ENCODE measurements at places on chromosomes 16 and 17. TPM values are rescaled to one million over a fixed set of nuclear protein-coding genes. Genes with fewer than 3 reads are reported as not detected.

DNA sequence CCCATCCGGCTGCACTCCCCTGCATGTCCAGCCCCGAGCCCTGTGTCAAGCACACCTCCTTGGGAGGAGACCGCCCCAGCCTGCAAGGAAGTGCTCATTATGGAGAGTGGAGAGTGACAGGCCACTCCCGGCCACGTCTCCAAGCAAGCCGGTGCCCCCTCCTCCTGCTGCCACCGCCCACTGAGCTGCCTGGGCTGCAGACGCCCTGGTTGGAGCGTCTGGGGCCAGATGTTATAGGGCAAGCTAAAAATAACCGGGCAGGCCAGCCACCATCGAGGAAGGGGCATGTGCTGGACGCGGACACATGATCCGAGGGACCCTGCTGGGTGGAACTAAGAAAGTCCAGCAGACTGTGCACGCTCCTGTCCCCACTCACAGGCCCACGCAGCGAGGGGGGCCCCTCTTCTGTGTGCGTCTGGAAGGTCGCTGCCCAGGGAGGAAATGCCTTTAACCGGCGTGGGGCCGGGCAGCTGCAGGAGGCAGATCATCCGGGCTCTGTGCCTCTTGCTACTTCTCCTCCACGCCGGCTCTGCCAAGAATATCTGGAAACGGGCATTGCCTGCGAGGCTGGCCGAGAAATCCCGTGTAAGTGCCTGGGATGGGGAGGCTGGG, at the start of gene WFDC1:
Gene WFDC1, plus strand, starts transcription at position 348 of the 612 bp plus-strand sequence. Its CDS starts 94 bp downstream, at position 442.
- DNase-seq, result peak; percentile 56

- DNase-seq, result no peak
Measured at GRCh38 chr16:68943961-68944360, 100.6 kb downstream of the TANGO6 start.

GRCh38 chr17:2466931-2467330, 44.8 kb downstream of the METTL16 start:
- DNase-seq, result no peak

GRCh38 chr16:2817340-2818271, 569 bp downstream of the PRSS21 start:
- DNase-seq, result peak; percentile 57

DNA sequence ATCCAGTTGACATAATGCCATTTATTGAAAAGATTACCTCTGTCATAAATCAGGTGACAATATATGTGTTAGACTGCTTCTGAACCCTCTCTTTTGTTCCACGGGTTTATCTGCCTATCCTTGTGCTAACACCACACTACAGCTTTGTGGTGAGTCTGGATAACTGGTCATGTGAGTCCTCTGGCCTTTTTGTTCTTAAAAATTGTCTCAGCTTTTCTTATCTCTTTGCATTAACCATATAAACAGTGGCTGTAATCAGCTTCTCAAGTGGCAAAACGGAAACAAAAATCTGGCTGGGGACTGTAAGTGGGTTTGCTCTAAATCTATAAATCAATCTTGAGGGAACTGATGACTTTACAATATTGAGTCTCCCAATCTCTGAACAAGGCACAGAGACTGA, 44.6 kb downstream of the STX8 start:
- no peak for DNase-seq

DNA sequence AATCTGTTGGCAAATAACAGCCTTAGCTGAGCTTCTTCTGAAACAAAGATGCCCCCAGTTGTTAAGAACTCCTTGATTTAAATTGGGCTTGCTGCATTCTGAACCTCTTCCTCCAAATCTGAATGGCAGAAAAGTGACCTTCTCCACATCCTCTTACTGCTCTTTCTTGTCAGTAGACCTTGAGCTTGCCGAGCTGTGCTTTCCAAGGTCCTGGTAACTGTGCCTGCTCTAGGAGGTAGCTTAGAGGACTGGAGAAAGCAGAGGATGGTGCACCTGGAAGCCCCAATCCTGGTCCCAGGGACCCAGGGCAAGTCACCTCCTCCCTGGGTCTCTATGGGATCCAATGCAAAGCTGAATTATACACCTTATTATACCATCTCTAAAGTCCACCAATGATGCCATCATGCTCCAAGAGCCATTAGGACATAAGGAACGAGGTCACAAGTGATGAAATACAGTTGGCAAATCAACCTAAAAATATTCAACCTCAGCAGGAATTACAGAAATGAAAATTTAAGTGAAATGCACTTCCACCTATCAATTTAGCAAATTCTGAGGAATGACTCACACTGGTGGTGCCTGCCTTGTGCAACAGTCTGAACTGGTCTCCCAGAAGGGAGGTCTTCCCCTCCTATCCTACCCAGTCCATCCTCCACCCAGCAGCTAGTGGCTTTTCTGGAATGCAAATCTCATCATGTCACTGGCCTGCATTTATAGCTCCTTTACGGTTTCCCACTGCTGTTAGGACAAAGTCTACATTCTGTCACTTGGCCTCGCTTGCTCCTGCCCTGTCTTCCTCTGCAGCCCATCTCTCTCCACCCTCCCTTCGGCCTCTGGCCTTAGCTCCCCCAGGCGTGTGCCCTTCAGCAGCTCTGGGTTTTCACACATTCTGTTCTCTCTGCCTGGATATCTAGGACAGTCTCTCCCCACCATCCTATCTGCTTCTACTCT, 36.6 kb downstream of the TOM1L2 start:
- no peak for DNase-seq

DNA sequence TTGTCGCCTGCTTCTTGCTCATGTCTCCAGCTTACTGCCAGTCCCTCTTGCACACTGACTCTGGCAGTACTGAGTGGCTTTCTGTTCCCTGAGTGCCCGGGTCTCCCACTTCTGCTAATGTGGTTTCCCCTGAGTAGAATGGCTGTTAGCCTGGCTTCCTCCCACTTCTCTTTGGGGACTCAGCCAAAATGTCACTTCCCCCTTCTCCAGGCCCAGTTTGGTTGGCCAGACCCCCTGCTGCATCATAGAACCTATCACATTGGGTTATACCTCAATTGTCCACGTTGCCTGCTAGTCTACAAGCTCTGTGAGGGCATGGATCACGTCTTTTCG, 304.4 kb downstream of the HS3ST3B1 start:
- DNase-seq, result no peak

- DNase-seq, result no peak
Measured at GRCh38 chr17:1047177-1047878, 50.4 kb downstream of the TIMM22 start.

DNA sequence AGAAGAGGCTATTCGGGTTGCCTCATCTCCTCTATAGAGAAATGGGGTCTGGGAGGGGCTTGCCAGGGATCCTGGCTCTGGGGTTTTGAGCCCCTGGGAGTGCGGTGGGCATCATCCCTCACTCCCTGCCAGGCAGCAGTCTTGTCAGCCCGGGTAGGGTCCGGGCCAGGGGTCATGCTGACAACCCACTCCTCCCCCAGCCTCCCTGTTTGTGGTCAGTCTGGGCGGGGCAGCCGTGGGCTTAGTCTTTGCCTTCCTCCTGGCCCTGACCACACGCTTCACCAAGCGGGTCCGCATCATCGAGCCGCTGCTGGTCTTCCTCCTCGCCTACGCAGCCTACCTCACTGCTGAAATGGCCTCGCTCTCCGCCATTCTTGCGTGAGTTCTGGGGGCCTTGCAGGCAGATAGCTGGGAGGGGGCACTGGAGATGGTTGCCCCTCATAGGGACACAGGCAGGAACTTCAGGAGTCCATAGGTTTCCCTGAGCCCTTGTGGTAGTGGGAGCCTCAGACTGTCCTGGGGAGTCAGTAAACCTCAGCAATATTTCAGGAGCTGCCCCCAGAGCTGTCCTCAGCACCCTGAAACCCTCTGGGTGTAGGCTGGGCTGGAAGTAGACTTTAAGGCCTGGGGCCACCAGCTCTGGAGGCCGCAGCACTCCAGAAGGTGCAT, 6.9 kb downstream of the SLC9A5 start:
- DNase-seq, result no peak

DNA sequence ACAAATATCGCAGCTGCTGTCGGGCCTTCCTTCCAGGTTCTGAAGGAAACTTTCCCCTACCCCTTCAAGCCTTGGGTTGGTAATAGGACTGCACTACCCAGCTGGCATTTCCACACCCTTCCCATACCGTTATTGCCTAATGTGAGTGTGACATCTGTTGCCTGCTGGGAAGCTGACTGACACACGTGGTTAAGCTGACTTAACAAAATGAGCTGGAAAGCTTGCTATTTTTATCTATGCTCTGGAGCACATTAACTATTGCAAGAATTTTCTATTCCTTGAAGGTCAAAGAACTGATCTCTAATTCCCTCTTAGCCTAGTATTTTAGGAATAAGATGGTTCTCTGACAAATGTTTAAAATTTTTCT, 79.5 kb downstream of the PMP22 start:
- DNase-seq, result no peak

DNA sequence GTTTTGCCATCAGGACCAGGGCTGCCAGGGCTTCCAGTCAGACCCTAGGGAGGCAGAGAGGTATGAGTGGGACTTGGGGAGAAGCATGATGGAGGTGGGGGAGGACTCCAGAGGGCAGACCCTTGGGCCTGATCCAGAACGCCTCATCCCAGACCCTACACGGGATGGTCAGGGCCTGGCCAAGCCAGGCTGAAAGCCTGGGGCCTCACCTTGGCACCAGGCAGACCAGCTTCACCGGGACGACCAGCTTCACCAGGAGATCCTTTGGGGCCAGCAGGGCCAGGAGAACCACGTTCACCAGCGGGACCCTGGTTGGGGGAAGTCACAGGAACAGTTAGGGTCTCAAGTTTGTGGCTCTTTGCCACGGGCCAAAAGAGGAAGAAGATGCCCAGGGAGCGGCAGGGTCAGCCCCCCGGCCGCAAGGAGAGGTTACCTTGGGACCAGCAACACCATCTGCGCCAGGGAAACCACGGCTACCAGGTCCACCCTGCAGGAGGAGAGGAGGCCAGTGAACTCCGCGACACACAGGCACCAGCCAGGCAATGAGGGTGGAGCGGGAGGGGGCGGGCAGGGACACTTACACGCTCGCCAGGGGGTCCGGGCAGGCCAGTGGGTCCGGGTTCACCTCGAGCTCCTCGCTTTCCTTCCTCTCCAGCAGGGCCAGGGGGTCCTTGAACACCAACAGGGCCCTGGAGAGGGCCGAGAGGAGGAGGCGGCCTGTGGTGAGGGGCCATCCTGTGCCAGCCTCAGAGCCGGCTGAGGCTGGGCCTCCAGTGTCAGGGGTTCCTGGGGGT, 7.1 kb downstream of the COL1A1 start:
- no peak for DNase-seq

- DNase-seq, result no peak
Measured at GRCh38 chr16:87074641-87075318, 242.4 kb downstream of the C16orf95 start.

GRCh38 chr16:57270221-57271062, 14.0 kb downstream of the PLLP start:
- peak; percentile 75 for DNase-seq

DNA sequence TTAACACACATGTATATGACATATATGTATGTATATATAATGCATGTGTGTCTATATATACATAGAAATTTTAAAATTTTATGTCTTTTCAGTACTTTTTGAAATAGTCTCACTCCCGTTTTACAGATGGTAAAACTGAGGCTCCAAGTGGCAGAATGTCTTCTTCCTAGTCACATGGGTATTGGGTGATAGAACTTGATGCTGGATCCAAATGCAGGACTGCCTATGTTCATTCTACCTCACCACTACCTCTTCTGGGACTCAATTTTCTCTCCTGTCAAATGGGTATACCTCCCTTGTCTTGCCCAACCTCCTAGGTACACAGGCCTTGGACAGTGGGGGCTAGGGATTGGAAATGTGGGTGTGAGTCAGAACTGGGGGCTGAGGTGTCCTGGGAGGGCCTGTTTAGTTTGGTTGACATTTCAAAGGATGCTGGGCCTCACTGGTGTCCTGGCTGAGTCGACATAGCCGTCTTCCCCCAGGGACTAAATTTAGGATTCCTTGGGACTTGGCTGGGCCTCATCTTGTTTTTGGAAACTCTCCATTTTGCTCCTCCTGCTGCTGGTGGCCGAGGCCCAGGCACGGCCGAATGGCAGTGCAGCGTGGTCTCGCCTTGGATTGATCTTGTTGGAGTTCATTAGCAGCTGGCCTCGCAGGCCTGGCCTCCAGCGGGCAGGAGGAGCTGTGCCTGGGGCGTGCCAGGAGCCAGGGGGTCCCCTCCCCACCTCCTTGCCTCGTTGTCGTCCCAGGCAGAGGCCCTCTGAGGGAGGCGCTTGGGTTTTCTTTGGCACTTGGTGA, 25.9 kb downstream of the NKD1 start:
- DNase-seq, result peak; percentile 49

GRCh38 chr17:82881900-82882714, 42.3 kb upstream of the ZNF750 start:
- no peak for DNase-seq

DNA sequence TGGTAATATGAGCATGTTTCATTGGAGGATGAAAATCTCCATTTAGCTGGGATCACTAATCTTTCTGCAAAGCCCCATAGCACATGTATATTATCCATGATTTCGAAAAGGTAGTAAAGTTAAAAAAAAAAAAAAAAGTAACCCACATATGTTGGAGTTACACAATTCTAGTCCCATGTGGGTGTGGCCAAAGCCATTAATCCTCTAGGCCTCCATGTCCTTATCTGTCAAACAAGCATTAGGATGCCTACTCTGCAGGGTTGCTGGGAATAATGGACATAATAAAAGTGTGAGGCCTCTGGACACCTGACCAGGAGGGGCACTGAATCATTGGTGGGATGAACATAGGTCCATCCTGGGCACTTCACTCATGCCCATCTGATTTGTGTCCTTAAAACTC, 29.2 kb upstream of the VAT1L start:
- no peak for DNase-seq

GRCh38 chr16:2971985-2972784, 3.0 kb downstream of the PAQR4 start:
- no peak for DNase-seq

- peak; percentile 68 for DNase-seq
Measured at GRCh38 chr17:38654411-38655398, 20.1 kb downstream of the EPOP start.

- DNase-seq, result no peak
Measured at GRCh38 chr16:18800293-18800692, 1.1 kb downstream of the ARL6IP1 start.

DNA sequence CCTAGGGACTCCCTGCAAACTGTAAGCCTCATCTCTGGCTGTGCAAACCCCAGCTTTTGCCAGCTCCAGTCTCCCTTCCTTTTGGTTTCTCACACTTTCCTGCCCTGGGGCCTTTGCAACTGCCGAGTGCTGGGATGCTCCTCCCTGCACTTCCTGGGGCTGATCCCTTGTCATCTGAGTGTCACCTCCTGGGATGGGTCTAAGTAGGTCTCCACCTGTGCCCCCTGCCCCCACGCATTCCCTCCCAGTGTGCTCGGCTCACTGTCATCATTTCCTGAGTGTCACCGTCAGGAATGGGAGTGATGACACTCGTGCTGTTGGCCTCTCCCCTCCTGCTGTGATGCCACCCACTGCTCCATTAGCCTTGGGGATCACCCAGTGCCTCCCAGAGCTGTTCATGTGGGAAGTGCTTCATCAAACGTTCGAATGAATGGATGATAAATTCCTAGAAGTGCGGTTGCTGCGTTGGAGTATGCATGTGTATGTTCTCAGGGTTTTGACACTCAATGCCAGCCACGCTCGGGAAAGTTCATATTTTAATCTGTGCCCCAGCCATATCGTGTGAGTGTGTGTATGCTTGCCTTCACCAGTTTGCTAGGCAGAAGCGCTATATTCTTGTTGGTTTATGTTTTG, 189.9 kb downstream of the NTN1 start:
- DNase-seq, result peak; percentile 44

GRCh38 chr17:50465171-50465570, 3.5 kb downstream of the CHAD start:
- no peak for DNase-seq

The CCR7 gene
- 1.1 TPM for total RNA-seq

The ACSM2A gene
- not detected for total RNA-seq

The CMTM1 gene
- 1.4 TPM for total RNA-seq

The CCDC40 gene
- 4.2 TPM for total RNA-seq

The ESRP2 gene
- 15.5 TPM for total RNA-seq

The CDK5R1 gene
- 9.9 TPM for total RNA-seq

The KRTAP16-1 gene
- total RNA-seq, result not detected

The CA7 gene
- total RNA-seq, result 0.48 TPM

The AANAT gene
- total RNA-seq, result not detected

Measured in H7 (cell line).